ENCODE measurements at places on chromosomes 5 and 9.

- no peak for DNase-seq
Measured at GRCh38 chr9:6887051-6887450, 129.3 kb downstream of the KDM4C start.

GRCh38 chr9:130866474-130866965 is 30.1 kb downstream of the QRFP start:
- no peak for DNase-seq

GRCh38 chr5:137136991-137137632 is 362.0 kb downstream of the SPOCK1 start:
- DNase-seq: no peak

GRCh38 chr5:95134326-95134725 is 150.6 kb downstream of the MCTP1 start:
- DNase-seq: no peak

- peak; percentile 58 for DNase-seq
Measured at GRCh38 chr9:137029058-137029936, 1.3 kb upstream of the ABCA2 start.
